ENCODE measurements at places on chromosomes 12 and 14.
A peak's percentile ranks its signal among the peaks of the same experiment; 100 is the strongest.

- no peak for DNase-seq
Observed at GRCh38 chr12:78210894-78211302, 380.2 kb downstream of the NAV3 start.

GRCh38 chr12:79407671-79408622 is 282.8 kb downstream of the PAWR start:
- peak; percentile 30 for DNase-seq

DNA sequence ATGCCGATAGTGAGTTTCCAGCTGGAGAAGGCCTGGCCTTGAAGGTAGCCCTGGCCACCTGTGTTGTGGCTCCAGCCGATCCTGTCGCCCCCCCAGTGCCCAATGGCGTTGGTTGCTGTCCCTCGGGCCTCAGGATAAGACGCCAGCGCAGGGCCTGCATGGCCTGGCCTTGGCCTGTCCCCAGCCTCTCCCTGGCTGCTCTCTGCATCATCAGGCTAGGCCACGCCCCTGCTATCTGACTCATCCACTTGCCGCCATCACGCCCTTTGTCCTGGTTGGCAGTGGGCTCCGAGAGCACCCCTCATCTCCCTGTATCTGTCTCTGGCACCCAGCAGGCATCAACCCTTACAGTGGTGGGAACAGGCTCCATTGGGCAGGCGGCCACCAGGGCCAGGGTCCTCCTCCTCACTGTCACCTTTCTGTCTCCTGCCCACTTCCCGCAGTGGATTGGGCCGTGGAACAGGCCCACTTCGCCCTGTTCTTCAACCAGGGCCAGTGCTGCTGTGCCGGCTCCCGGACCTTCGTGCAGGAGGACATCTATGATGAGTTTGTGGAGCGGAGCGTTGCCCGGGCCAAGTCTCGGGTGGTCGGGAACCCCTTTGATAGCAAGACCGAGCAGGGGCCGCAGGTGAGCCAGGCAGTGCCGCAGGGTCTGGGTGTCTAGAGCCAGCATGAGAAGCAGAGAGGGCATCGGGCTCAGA is 25.6 kb downstream of the ALDH2 start:
- no peak for DNase-seq

DNA sequence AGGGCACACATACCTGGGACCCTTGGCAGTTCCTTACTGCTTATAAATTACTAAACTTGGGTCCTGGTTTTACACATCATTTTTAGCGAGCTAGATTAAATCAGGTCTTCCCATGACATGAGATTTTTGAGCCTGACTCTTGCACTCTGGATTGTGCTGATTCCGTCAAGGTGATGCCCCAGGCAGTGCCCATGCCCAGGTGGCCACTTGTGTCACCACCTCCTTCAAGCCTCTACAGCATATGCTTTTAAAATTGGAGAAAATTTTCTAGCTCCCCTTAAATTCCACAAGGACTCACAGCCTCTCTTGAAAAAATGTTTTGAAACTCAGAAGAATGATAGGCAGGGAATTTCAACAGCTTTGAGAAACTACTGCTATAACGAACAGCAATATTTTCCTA is 9.6 kb downstream of the PTPN21 start:
- DNase-seq = no peak

DNA sequence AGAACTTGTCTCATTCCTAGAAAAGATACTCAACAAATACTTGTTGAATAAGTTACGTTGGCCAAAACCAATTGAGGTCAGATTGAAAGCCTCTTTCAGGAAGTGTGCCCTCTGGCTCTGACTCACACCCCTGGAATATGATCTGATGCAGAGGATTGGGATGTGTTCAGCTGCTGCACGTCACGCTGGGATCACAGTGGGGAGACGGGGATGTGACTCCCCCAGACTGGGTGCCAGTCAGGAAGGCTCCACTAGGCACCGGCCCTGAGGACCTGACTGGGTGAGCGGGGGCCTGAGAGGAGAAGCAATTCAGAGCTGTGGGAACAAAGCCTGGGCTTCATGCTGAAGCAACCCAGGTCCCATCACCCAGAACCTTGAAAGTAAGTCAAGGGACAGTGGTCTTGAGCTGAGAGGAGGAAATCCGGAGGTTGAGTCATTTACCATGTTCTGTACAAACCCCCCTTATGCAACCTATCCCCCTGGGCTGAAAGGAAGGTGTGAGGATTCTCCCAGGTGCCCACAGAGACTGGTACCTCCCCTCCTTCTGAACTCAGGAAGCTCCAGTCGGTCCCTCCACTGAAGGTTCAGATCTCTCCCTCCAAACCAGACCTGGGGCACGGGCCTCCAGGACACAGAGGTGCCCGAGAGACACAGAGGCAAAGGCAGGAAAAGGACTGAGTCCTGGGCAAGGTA is 3.9 kb downstream of the CEBPE start:
- no peak for DNase-seq

DNA sequence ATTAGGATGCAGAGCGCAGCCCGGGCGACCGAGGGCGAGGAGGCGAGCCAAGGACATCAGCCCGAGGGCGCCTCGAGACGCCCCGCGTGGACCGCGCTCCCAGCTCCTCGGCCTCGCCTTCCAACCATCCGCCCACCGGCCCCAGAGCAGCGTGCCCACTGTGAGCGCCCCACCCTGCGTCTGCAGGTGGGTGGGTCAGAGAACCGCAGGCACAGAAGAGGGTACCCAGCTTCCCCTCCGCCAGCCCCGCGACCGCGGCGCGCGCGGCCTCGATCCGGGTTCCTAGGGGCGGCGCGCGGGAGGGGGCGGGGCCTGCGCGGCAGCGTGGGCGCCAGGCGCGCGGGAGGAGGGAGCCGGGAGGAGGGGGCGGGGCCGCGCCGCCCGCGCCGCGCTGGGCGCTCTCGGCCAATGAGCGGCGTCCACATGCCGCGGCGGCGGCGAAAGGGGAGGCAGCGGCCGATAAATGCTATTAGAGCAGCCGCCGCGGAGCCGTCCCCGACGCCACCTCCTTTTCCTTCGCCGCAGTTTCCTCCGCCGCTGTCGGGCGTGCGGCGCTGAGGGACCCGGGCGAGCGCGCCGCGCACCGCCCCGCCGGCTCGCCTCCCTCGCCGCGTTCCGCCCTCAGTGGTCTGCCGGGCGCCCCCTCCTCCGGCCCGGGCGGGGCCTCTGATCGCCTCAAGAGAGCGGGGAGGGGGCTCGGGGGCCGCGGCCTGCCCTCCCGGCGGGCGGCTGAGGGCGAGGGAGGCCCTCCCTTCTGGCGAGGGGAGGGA is at the start of gene ATP2A2:
Gene ATP2A2, plus strand, starts transcription at position 469 of the 770 bp plus-strand sequence. CDS start 543 bp downstream, outside the sequence.
- DNase-seq = peak; percentile 88

DNA sequence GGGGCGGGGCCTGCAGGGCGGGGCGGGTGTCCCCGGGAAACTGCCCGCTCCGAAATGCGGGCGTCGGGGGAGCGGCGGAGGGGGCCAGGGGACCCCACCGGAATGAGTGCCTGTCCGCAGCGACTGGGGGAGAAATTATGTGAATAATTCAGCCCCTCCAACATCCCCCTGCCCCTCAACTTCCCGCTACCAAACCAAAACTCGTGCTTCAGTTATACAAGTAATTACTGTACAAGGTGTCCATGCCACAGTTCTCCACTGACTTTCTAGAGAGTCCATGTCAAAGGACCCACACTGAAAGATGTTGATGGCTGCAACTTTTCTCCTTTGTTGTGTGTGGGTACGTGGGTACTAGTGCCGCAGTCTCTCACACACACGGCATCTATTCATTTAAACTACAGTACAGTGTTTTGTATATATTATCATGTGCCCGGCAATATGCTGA is 414 bp upstream of the CDK17 start:
- peak; percentile 36 for DNase-seq

GRCh38 chr14:99192028-99192621 is 79.9 kb downstream of the BCL11B start:
- peak; percentile 71 for DNase-seq

- peak; percentile 18 for DNase-seq
Observed at GRCh38 chr14:54366736-54367735, 29.8 kb upstream of the CDKN3 start.

GRCh38 chr12:50625029-50625925 is 120.5 kb downstream of the DIP2B start:
- DNase-seq = no peak

DNA sequence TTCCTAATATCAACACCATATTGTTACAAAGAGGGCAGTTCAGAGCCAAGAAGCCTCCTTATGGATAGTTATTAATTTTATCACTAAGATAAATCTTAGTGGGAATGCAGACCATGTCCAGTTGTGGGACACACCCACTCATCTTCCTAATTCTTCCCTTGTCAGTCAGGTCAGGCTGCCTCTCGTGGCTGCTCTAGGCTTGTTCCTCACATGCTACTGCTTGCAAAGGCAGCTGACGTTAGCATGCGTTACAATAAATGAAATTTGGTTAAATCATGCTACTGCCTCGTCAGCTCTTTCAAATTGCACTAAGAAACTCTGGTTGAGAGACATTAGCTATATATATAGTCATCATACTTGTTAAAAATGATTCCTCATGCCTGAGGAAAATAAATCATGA is 108.4 kb downstream of the CAND1 start:
- no peak for DNase-seq

GRCh38 chr14:103854822-103855733 is 7.7 kb upstream of the PPP1R13B start:
- DNase-seq = peak; percentile 88

GRCh38 chr12:15772405-15773018 is 16.7 kb downstream of the EPS8 start:
- no peak for DNase-seq

- peak; percentile 93 for DNase-seq
Observed at GRCh38 chr12:99810718-99811593, 163.4 kb downstream of the GARIN6 start.

DNA sequence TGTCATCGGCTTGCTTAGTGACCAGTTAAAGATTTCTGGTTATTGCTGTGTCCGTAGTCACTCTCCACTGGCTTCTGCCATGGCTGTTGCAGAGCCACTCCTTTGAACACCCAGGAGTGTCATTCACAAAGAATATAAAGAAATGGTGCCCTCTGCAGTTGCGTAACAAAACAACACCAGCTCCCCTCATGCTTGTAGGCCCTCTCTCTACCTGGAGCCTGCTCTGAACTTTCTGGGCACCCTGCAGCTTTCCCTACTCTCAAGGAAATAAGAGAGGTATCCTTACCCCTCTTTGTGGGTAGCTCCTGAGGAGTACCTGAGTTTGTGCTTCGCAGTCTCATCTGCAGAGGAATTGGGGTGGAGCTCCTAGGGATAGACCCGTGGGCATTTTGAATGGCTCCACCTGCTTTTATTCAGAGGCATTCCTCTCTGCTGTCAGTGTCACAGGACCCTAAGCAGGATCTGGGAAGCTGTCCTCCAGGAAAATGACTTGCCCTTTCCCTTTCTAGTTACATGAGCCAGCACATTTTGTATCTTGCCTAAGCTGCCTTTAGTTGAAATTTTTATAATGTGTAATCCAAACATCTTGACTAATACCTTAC is 97.2 kb upstream of the TMEM260 start:
- DNase-seq = no peak

GRCh38 chr14:37139710-37140109 is 32.7 kb downstream of the SLC25A21 start:
- DNase-seq = no peak

DNA sequence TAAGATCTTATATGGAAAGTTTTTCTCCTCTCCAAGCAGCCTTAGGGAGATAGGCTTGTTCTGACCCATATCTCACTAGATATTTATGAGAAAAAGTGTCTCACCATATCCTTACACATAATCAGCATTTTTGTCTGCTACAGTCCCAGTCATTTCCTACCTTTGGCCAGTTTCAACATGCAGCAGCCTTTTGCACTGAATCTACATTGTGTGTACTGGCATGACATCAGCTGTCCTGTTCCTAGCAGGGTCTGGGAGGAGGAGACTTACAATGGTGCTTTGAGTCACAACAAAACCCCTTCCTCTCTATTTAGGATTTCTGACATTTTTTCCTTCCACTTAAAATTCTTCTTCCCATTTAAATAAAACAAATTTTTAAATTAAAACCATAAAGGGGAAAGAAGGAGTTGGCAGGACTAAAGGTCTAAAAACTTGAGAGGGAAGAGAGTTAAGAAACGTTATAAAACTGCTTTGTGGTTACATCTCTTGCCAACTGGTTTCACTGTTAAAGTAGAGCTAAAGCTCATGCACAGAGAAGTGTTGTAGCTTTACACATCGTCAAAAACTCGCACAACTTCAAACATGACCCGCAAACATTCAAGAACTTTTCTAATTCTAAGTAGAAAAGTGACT is 53.3 kb upstream of the CERS5 start:
- DNase-seq = no peak

DNA sequence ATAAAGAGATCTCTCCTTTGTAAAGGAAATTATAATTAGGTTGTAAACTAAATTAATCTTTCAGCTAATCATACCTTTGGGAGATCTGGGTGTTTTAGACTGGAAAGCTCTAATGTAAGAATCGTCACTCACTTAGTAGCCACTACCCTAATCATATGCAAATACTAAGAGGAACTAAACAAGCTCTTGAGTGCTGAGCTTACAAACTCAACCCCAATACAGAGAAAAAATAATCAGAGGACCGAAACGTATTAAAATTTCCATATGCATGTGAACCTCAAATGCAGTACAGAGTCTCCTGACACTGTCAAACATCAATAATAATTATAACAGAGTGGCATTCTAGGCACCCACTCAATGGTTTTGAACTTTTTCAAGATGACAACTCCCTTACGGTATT is 235.3 kb upstream of the FOXN3 start:
- no peak for DNase-seq

DNA sequence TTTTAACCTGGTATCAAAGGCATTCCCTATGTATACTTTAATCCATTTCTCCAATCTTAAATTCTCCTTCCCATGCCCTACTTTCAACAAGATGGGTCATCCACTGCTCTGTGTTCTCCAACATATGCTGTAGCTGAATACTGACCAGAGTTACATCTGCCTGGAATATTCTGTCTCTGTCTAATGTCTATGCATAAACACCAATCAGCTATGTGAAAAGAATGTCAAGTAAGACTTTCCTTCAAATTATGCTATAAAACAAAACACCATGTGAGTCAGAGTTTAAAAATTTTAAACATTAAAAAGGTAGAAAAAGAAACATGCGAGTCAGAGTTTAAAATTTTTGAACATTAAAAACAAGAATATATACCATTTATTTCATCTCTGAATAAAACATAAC is 19.3 kb downstream of the NT5DC3 start:
- DNase-seq = no peak

DNA sequence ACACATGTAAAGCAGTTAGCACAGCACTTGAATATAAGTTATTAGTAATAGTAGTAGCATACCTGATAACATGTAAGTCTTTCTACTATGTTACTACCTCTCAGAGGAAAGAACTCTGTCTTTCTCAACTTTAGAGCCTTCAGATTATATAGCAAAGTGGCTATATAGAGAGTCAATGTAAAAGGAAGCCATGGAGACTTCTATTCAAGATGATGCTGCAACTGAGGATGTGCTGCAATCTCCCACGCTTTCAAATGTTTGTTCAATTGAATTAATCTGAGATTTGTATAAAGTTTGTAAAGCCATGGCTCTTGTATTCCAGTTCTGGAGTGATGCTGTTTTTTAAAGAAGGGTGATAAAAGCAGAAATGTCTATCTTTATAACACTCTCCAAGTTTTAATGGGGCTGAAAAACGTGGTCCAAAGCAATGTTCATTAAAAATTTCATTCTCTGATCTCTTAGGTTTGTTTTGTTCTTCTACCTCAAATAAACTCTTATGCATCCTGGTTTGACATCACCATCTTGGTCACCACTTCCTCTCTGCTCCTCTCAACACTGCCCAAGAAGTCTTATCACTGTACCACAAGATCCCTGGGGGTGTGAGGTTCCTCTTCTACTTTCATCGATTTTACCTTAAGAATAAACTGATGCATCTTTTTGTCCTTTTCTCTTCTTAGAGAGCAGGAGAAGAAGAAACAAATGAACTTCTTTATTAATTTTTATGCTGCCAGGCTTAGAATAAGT is 40.6 kb downstream of the C12orf42 start:
- DNase-seq = no peak

- peak; percentile 11 for DNase-seq
Observed at GRCh38 chr14:100384819-100385813, 62.0 kb downstream of the SLC25A47 start.

- DNase-seq = no peak
Observed at GRCh38 chr14:65962952-65963351, 523.2 kb upstream of the CCDC196 start.
